ENCODE measurements at places on chromosomes 6 and 20.

GRCh38 chr6:36809941-36810803 is 29.1 kb downstream of the CPNE5 start:
- DNase-seq = no peak

DNA sequence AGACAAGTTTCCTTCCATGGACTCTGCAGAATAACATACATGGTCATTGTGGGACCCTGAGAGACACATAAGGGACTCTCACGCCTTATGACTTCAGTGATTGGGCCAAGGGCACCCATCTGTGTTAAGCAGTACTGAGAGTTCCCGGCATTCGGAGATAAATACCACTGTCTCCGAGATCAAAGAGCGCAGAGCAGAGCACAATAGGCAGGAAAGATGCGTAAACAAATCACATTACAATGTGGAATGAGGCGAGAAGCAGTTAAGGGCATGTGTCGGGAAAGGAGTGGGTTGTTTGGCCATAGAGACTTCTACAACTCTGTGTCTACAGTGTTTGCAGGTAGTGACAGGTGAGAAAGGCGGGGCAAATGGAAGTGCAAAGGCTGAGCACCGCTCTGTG is 57.6 kb downstream of the NRSN1 start:
- DNase-seq = no peak

DNA sequence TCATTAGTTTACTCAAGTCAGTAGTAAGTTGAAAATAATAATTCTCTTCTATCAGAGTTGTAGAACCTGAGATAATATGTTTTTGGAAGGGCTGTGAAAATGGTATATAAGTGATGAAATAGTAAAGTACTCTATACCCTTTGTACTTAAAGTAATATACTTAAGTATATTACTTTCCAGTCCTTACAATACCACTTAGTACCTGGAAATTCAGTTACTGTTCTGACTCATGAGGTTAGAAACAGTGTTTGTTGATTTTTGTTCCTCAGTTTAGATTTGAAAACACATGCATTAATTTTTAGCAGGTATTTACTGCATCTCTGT is 10.1 kb downstream of the TULP4 start:
- no peak for DNase-seq

DNA sequence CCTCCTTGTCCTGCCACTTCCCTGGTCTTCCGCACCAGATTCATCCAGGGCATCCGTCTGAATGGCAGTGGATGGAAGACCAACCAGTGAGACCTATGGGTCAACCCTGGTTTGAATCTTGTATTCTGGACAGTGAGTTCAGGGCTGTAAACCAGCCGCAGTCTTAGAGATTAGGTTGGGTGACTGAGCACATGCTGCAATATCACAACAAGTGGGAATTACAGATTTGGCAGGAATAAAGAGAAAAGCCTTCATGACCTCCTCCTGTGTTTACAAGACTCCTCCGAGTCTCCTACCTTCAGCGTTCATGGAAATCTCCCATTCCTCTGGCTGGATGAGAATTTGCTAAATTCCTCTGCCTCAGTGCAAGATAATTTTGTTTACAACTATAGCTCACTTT is 9.9 kb downstream of the ECI2 start:
- no peak for DNase-seq

- no peak for DNase-seq
Measured at GRCh38 chr6:42204768-42205282, 10.1 kb upstream of the GUCA1B start.

GRCh38 chr20:51423810-51424209 is 118.7 kb downstream of the NFATC2 start:
- no peak for DNase-seq

DNA sequence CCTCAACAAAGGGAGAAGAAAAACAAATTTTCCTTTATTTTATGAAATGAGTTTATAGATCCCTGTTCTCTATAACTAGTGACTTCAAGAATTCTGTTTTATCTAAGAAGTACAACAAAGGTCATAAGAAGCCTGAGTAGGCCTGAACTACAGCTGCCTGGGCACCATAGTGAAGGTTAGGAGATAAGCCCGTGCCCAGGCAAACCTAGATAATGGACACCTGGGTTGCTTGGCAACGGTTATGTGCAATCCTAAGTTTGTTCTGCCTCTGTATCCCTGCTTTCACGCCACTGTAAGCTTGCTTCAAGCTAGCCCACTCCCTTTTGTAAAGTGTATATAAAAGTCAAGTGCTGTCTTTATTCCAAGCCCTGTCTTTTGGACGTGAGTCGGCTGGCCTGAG is 23.2 kb downstream of the SCGN start:
- no peak for DNase-seq

GRCh38 chr6:97068211-97068610 is 143.7 kb downstream of the KLHL32 start:
- DNase-seq = no peak

- no peak for DNase-seq
Measured at GRCh38 chr20:44632103-44632752, 19.3 kb downstream of the ADA start.

DNA sequence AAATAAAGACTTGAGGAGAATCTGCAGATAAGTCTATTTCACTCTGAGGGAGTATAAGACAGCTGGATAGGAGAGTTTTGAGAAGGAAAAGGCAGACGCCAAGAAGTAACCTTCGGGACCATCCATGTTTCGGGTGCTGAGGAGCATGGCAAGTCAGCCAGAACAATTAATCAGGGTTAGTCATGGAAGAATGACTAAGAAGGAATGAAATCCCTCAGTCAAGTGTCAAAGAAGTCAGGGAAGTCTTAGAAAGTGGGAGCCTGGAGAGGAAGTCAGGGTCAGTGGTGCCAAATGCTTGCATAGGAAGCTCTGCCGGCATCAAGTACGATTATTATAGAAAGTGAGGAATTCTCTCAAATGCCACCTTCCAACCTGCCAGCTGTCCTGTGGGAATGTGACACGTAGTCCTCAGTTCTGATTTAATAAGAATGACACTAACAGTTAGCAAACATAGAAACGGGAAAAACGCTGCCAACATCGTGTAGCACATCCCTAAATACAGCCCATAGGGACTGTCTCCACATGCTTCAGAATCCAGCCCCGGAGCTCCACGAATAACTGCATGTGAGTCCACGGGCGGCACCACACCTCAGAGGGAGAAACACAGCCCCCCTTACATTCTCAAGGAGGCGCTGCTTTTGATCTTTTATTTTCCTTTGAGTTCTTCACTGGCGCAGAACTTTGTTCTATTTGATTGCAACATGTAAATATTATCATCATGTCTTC is 602.7 kb downstream of the PRKN start:
- DNase-seq = no peak

DNA sequence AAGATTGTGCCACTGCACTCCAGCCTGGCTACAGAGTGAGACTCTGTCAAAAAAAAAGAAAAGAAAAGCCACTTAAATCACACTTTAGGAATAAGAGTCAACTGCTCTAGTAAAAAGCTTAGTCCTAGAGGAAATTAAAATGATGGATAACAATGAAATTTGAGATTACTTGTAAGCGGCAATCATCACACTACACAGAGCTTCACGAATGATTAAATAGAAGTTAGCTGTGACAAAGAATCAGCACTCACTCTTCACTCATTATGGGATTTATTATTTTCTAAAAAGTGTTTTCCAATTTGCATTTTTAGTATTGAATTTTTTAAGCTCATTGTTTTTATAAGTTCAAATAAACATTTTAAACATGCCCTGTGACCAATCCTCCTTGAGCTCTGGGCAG is 718.0 kb downstream of the UTRN start:
- no peak for DNase-seq

DNA sequence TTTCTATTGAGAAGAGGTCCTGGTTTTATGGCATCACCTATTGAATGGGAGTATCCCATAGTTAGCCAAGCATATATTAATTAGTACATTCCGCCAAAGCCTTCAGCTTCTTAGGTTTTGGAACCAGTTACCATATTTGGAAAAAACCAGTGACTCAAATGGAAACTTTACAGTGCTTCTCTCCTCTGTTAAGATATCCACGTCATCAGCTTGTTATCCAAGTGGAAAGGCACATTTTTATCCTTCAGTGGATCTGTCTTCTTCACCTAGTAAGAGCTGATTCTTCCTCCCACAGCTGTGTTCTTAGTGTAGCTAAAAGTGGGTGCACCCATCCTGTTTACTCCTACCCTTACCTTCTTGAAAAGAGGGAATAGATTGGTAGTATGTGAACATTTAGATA is 34.5 kb downstream of the TPD52L1 start:
- no peak for DNase-seq

- DNase-seq = no peak
Measured at GRCh38 chr6:63864671-63865318, 229.2 kb downstream of the PHF3 start.

DNA sequence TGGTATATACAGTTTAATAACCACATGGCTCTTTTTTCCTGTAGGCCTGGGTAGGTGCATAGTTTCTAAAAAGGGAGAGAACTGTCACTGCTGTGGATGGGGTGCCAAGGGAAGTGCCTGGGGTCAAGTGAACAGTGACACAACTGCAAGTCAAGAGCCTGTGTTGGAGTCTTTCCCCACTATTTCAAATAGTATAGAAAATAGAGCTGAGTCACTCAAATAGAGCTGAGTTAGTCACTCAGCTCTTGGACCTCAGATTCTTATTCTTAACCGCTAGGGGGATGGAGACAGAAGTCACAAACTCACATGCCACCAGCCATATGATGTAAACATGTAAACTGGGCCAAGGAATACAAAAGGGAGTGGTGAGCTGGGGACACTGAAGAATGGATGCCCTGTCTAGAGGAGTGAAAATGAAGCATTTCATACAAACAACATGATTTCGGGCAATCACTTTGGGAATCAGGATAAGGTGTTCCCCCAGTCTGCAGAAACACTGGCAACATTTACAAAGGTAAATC is 2.1 kb downstream of the NQO2 start:
- peak; percentile 76 for DNase-seq

DNA sequence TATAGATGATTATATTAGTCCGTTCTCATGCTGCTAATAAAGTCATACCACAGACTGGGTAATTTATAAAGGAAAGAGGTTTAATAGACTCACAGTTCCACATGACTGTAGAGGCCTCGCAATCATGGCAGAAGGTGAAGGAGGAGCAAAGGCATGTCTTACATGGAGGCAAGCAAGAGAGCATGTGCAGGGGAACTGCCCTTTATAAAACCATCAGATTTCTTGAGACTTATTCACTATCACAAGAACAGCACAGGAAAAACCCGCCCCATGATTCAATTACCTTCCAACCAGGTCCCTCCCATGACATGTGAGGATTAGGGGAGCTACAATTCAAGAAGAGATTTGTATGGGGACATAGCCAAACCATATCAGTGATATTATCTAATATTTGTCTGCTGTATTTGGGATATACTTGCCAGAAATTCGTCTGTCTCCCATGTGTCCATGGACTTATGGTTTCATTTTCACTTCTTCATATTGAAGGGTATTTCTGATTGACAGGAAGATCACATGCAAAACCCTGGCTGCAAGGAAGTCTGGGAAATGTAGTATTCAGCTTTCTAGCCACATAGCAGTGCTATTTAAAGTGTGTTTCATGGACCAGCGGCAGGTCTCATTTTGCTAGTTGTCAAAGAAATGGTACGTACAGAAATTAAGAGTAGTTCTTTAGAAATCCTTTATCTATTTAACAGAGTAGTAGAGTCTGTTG is 50.5 kb upstream of the PAK5 start:
- DNase-seq = no peak

DNA sequence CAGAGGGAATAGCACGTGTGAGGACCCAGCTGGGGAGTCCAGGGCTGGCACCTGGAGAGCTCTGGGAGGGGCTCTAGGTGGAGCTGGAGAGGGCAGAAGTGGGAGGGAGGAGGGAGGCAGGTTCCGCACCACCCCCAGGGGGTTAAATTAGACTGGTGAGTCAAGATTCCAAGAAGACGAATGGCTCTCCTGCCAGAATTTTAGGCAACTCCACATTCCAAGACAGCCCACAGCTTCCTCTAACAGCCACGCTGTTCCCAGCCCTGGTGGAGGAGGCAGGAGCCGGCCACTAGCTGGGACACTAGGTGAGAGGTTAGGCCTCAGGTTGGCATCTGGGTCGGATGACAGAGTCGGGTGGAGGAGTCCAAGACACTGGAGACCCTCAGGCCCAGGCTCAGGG is 60.2 kb downstream of the TFAP2C start:
- no peak for DNase-seq

DNA sequence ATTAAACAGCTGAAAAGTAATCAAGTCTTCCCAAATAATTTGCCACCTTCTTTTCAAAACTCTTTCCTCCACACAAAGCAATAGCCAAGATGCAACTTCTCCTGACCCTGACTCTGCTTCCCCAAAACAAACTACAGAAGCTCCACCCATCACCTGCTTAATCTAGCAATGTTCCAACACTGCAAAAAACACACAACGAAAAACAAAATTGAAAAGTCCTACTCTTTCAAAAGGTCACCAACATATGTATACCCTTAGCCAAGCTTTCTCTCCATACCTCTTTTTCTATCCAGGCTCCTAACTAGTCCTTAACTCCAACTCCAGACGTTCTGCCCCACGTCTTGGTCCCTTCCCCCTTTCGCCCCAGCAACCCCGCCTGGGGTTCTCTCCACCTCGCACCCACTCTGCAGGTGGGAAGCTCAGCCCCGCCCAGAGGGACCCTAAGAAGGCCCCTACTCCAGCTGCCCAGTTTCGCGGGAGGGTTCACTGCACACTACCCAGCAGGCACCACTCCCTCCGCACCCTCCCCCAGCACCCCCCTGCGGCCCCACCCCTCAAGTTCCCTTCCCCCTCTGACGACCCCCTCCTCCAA is 717 bp downstream of the CSNK2A1 start:
- no peak for DNase-seq

DNA sequence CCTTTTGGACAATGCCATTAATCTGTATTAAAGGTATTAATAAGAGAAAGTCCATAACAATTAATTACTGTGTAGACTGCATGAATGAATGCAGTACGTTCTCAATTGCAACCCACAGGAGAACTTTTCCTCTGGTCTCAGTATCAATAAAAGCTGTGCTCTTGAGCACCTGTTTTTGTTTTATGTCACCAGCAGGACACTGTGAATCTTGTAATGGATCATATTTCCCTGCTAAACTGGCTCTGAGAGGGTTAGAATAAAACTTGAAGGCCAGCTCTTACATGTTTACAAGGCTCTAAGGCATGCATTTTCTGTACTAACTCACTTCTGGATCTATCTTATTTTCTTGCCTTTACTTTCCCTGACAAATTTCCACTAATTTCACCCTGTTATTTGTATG is 214.3 kb upstream of the PLN start:
- DNase-seq = no peak

DNA sequence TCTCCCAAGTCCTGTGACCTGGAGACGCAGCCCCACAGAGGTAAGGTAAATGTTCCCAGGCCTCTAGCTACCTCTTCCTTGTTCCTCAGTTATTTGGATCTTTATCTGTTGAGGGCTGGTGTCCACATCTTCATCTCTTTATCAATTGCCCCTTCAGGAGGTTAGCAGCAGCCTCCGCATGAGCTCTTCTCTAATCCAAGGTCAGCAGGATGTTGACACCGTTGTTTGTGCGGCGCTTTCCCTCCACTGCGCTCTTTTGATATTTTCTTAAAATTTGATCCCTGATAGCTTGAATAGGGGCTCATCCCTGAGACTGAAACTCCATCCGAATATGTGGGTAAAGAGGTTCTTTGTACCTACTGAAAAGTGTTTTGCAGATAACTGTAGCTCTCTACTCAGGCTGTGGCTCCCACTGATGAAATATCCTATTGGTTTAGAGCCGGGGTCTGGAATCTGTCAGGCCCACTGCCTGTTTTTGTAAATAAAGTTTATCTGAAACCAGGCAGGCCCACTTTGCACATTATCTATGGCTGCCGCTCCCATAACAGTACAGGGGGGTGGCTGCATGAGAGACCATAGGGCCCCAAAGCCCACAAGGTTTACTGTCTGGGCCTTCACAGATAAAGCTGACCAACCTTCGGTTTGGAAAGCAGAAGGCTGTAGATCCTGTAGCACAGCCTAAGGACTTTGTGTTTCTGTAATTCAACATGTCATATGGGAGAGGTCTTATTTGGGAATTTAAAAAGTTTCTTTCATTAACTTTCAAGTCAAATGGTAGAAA is 362.6 kb downstream of the QKI start:
- DNase-seq = no peak

Data from GF-D8 (cell line).